ENCODE measurements at places on chromosomes 12 and 14.

GRCh38 chr12:122999196-122999946 is 18.9 kb downstream of the ARL6IP4 start:
- DNase-seq: no peak

DNA sequence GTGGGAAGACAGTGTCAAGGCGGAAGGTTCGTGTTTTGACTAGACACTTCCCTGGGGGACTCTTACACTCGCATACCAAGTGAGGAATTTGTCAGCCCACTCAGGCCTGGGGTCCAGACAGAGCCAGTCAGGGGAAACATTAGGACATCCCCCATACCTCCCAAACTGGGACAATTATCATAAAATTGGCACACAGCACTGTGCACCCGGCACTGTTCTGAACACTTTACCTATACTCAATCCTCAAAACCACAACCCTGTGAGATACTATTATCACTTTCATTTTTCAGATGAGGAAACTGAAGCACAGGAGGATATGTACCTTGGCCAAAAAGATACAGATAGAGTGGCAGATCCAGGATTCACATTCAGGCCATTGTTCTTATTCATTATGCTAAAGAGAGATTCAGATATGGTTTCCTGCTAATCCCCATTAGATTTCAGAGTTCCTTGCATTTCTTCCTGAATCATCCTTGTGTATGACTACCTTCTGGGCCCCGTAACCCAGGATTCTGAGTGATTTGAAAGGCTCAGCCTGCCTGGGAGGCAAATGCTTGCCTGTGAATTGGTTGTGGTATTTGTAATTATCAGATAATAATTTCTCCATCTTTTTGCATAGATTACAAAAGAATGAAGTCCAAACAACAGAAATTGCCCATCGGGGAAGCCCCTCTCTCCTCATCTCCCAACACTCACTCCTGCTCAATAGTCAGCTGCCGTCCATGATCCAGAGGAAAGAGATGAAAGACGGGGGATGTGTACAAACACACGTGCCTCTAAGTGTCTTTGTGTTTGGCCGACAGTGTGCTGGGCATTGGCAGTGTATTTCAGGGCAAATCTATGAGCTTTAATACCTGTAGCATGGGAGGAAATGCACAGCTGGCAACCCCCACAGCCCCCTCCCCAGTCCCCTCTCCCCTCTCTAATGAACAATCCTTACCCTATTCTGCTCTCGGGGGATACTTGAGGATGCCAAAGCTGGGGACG is 4.6 kb downstream of the TAC3 start:
- DNase-seq: no peak

GRCh38 chr12:105995961-105996431 is 142.8 kb downstream of the NUAK1 start:
- no peak for DNase-seq

DNA sequence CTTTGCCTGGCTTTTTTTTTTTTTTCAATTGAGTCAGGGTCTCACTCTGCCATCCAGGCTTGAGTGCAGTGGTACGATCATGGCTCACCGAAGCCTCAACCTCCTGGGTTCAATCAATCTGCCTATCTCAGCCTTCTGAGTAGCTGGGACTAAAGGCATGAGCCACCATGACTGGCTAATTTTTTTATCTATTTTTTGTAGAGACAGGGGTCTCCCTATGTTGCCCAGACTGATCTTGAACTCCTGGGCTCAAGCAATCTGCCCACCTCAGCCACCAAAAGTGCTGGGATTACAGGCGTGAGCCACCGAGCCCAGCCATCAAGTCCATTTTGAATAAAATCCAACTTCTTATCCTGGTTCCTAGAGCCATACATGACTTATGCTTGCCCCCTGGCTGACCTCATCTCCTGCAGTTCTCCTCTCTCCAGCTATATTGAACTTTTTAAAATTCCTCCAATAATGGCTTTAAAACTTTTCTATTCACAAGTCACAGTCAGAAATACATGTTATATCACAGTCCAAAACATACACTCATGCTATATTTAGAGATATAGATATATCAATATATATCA is 10.4 kb upstream of the RND1 start:
- DNase-seq: no peak

DNA sequence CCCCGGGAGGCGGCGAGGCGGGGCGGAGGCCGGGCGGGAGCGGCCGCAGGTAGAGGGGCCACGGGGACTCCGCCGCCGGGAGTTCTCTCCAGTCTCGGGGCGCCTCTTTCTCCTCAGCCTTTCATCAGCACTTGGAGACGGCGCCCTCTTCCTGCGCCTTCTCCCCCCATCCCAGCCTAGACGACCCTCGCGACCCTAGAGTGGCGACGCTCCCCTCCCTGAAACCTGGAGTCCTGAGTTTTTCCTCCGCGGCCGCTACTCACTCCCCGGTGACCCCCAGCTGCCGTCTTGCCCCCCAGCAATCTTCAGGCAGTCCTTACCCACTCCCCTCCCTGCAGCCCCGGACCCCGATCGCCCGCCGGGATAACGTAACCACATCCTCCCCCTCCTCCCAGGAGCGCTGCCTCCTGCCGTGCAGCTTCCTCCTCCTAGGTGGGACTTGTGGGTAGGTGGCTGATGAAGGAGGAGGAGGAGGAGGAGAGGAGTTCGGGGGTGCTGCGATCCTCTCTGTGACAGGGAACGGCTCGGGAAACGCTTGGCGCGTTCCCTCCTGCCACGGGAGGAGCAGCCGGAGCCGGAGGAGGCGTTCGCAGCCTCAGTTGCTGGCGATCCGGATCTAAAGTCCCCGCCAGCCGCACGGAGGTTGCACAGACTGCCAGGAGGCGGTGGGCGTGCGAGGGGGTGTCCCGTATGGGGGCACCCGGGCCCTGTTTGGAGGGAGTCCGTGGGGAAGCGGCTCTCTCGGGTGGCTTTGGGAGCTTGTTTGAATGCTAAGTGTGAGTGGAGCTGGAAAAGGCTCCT is 891 bp downstream of the PLEKHA5 start:
- no peak for DNase-seq

GRCh38 chr12:113108308-113108707 is 27.3 kb downstream of the RASAL1 start:
- DNase-seq: no peak

GRCh38 chr12:88052686-88053085 is 23.5 kb upstream of the C12orf50 start:
- DNase-seq: no peak

DNA sequence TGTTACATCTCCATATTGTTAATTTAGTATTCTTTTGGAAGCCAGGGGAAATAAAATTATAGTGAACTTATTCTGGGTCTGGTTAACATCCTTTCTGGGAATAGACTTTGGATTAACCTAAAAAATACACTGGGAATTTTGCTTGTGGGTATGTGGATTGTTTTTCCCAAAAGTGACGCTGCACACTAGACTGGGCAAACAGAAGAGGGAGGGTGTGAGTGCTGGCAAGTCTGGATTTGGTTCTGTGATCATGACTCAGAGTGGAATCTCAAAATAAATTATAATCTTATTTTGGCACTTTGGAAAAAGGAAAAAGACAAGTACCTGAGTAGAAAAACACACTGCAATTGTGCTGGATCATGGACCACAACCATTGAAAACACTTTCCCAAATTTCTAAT is 15.2 kb upstream of the LUM start:
- no peak for DNase-seq

- no peak for DNase-seq
Observed at GRCh38 chr14:101634202-101634849, 73.0 kb downstream of the DIO3 start.

- DNase-seq: no peak
Observed at GRCh38 chr12:100105661-100106060, 37.0 kb downstream of the BLTP3B start.

DNA sequence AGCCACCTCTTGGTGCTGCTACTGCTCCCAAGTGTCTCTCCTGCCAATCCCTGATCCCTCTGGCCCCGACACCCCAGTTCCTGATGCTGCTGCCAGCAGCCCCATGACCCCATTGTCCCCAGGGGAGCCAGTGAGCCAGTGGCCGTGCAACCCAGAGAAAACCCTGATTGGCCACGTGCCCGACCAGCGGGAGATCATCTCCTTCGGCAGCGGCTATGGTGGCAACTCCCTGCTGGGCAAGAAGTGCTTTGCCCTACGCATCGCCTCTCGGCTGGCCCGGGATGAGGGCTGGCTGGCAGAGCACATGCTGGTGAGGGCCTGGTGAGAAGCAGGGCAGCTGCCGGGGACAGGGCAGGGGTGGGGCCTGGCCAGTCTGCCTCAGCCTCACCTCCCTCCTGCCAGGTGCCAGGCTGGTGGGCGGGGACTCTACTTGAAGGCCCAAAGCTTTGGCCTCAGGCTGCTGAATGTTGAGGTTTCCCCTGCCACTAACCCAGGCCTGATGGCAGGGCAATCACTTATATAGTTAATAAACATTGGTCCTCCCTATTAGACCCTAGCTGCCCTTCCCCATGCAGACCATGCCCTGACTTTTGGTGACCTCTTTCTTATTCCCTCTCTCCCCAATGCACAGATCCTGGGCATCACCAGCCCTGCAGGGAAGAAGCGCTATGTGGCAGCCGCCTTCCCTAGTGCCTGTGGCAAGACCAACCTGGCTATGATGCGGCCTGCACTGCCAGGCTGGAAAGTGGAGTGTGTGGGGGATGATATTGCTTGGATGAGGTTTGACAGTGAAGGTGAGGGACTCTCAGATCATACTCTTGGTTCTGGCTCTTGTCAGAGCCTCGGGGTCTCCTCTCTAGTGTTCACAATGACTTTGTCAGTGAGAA is 5.1 kb downstream of the PCK2 start:
- DNase-seq: no peak

DNA sequence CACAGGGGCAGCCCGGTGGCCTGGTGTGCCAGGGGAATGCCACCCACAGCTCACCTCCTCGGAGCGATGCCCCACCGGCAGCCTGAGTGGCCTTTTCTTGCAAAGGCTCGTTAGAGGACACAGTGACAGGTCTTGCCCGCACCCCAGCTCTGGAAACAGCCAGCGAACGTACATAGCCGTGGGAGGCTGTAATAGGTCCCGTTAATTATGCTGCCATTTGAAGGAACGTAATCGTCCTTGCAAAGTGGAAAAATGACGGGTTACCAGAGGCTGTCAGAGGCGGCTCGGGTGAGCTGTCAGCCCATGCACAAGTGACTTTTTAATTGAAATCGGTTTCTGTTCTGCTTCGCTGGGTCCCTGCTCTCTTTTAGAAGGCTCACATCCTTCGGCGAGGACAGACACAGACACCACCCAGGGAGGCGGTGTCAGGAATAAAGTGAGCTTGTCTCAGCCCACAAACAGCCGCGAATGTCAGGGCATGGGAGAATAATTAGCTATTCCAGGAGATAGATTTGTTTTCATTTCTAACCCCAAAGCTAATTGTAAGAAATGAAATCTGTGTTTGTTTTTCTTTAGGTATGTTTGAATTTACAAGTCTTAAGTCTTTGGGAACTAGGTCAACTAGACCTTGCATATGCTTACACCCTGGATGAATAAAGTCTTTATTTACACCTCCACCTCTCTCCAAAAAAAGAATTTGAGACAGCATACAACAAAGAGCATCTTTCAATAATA is 77.2 kb upstream of the RFLNA start:
- DNase-seq: no peak

GRCh38 chr12:46774322-46774633 is 51.5 kb downstream of the SLC38A4 start:
- DNase-seq: no peak

GRCh38 chr14:61678975-61679374 is 16.3 kb upstream of the HIF1A start:
- no peak for DNase-seq

DNA sequence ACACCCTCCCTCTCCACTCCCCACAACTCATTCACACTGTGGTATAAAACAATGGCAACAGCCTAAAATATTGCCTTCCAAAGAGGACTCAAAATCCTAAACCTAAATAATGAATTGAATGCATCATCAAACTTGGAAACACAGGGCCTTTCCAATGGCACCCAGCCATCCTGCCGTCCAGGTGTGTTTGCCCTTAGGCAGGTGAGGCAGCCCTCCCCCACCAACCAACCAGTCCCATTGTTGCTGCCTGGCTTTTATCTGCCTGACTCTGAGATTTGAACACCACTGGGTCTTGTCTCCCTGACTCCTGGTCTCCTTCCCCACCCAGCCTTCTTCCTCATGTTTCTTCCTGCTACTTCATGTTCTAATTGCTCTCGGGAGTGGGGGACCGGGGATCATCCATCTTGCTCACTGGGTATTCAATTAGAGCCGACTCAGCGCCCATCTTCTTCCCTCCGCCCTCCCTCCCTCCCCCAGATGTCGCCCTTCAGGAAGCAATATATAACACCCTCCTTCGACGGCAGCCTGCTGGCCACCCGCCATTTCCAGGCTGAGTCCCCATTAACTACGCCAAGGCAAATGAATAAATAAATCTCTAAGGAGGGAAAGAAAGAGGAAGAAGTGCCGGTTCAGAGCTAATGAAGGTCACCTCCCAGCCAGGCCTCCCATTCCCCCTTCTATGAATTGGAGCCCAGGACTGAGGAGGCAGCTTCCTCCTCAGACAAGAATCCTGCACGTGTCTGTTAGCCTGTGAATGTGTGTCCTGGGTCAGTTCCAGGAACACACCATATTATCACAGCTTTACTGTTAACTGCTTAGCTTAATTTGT is 36.3 kb upstream of the NTF3 start:
- no peak for DNase-seq

GRCh38 chr12:131100031-131100674 is 146.4 kb downstream of the ADGRD1 start:
- DNase-seq: no peak

- no peak for DNase-seq
Observed at GRCh38 chr12:72010356-72010755, 71.7 kb downstream of the TPH2 start.

GRCh38 chr12:100265732-100266584 is 921 bp downstream of the DEPDC4 start:
- no peak for DNase-seq

DNA sequence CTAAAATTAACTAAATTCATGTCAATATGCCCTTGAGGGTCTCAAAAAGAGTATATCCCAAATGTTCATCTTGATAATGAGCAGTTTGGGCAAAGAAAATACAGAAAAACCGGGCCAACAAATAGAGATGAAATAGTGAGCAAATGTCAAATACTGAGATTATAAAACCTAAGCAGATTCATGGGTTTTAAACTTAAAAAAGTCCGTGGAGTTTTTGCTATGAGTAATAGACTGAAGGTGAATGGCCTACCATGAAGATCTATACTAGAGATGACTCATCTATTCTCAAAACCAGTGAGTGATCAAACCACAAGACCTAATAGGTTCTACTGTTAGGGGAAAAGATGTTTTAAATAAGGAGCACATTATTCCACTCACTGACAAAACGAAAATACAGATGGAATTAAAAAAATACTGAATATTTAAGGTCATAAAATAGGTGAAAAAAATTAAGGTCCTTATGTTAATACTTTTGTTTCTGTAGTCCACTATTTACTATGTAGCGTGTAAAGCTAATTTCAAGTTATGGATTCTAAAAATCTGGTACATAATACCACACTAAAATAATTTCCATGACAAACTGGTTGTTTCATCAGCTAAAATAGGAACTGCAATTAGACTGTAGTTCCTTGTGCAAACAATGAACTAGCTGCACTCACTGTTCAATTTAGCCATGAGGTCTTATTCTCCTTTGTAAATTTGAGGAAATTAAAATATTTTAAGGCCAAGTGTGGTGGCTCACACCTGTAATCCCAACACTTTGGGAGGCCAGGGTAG is 5.0 kb downstream of the HNRNPC start:
- DNase-seq: peak; percentile 5
